NCI-H2081 treated with DMSO at 0.1 percent for 48 hours (cell line): ENCODE measurements at places on chromosomes 2 and 18.

GRCh38 chr2:105789745-105790460, 45.2 kb downstream of the NCK2 start:
- DNase-seq, result no peak

GRCh38 chr2:172761306-172761705, 25.7 kb downstream of the RAPGEF4 start:
- no peak for DNase-seq

GRCh38 chr2:65429786-65430602, 2.4 kb downstream of the SPRED2 start:
- no peak for DNase-seq

DNA sequence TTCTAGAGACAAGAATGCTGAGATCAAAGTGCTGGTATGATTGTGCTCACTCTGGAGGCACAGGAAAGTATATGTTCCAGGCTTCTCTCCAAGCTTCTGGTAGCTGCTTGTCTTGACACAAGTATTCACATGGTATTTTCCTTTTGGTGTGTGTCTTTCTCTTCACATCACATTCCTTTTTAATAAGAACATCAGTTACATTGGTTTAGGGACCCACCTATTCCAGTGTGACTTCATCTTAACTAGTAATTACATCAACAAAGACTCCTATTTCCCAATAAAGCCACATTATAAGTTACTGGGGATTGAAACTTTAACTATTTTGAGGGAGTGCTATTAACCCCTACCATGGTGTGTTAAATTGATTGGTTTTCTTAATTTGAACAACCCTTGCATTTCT, 119.1 kb downstream of the FSIP2 start:
- no peak for DNase-seq

DNA sequence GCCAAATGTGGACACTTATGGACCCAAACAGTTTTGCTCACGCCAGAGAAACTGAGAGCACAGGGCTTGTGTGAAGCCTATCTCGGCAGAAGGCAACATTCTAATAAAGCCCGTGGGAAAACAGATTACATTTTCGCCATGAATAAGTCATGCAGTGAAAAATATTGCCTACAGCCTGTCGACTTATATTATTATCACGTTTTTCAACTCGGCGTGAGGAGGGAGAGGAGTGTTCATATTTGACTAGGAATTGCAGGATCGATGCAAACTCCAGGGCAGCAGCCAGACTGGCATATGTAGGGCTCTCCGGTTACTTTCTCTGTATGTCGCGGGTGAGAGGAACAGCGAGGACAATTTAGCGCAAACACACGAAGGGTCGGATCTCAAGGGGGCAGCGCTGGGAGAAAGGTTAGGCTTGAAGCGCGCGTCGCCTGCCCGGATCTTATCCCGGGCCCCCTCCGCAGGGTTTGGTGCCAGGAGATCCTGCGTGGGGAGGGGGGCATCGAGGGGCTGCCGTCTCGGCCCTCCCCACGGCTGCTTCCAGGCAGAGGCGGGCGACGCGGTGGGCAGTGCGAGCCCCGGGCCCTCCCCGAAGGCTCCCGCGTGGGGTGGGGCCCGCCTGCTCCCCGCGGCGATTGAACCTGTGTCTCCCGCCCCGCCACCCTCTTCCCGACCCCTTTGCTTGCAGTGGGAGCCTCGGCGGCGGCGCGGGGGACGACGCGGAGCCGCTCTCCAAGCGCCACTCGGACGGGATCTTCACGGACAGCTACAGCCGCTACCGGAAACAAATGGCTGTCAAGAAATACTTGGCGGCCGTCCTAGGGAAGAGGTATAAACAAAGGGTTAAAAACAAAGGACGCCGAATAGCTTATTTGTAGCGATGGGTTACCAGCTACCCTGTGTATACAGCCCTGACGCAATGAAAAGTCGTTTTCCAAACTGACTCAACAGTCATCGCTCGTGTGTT, 4.4 kb downstream of the ADCYAP1 start:
- DNase-seq, result no peak

GRCh38 chr2:101655702-101656422, 41.6 kb upstream of the MAP4K4 start:
- no peak for DNase-seq
